NCI-H187 (cell line): ENCODE measurements at places on chromosomes 2 and 18.

DNA sequence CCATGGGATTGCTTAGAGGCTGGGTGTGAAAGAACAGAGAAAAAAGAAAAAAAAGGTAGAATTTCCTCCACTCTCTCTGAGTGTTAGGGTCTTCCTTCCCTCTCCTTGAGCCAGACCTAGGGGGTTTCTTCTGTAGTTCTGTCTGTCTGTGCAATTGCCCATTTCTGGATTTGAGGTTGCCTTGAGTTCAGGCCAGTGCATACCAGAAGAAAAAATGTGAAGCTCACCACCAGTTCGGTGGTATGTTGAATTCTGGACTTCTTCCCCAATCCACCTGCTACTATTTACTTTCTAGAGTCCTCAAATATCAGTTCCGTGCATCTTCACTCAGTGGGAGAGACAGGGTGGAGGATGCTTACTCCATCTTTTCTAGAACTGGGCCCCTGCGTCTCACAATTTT is 15.3 kb upstream of the SELENOI start:
- DNase-seq: no peak

DNA sequence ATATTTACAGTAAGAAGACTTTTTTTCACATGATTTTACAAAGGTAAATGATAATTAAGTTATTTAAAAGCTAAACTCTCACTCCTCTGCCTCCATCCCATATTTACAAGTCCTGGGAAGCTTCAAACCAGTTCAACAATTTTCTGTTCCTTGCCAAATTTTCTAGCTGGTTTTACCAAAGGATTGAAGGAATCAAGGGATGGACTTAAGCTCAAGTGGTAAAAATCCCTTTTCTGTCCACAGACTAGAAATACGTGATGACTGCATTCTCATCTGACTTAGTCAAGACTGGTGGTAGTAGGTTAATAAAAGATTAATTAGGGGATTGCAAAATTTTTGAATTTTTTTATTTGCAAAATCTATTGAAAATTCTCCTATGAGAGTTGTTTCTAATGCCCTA is 297.3 kb downstream of the MTX2 start:
- DNase-seq: no peak

GRCh38 chr2:241258505-241259280 is 56.8 kb downstream of the HDLBP start:
- DNase-seq: no peak

- DNase-seq: no peak
Measured at GRCh38 chr18:75157851-75158250, 51.1 kb downstream of the PTGR3 start.

DNA sequence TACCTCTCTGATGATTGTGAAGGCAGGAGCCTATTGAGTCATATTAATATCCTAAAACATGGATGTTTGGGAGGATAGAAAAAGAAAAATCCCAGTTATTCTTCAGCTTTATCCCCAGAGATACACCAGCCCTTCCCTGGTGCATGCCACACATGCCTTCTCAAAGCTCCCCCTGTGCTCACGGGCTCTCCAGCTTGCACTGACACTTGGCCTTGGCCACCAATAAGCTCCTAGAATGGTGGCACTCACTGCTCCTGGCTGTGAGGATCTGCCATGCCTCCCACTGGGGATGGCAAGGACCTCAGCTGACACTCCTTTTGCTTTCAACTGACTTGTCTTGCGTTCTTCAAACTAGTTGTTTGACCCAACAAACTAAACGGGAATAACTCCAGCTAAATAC is 15.9 kb downstream of the SLC14A1 start:
- DNase-seq: no peak

DNA sequence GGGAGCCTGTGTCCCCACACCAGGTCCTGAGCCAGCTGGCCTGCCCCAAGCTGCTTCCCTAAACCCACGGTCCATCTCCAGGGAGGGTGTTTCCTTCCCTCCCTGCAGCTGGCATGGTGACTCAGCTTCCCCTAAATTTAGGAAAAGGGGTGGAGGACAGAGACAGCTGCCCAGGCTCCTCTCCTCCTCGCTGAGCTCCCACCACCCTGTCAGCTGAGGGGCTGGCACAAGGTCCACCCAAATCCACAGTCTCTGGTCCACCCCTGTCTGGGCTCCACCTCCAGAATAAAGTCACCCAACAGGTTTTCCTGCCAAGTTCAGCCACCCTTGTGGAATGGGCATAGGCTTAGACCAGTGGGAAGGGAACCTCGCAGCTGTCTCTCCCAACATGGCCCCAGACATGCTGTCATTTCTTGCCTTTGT is 156.5 kb downstream of the TNS1 start:
- DNase-seq: no peak

DNA sequence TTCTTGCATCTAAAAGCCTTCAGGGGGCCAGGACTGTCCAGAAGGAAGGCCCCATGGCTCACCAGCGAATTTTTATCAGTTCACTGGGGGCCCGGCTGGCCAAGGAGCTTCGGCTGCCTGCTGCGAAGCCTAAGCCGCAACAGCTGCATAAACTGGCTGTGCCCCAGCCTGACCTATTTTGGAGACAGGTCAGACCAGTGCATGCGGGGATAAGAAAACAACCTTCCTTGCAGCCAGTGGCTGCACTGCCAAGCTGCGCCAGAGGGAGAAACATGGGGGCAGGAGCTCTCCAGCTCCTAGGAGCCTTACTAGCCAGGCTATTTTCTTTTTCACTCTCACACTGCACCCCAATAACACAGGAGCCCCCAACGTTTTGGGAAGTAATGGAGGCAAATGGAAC is 15.2 kb downstream of the PAX3 start:
- DNase-seq: no peak

GRCh38 chr18:66668706-66669105 is 64.8 kb upstream of the CDH19 start:
- no peak for DNase-seq

GRCh38 chr18:70219688-70220087 is 14.2 kb upstream of the RTTN start:
- DNase-seq: no peak

- DNase-seq: no peak
Measured at GRCh38 chr2:5937851-5938565, 245.8 kb downstream of the SOX11 start.

DNA sequence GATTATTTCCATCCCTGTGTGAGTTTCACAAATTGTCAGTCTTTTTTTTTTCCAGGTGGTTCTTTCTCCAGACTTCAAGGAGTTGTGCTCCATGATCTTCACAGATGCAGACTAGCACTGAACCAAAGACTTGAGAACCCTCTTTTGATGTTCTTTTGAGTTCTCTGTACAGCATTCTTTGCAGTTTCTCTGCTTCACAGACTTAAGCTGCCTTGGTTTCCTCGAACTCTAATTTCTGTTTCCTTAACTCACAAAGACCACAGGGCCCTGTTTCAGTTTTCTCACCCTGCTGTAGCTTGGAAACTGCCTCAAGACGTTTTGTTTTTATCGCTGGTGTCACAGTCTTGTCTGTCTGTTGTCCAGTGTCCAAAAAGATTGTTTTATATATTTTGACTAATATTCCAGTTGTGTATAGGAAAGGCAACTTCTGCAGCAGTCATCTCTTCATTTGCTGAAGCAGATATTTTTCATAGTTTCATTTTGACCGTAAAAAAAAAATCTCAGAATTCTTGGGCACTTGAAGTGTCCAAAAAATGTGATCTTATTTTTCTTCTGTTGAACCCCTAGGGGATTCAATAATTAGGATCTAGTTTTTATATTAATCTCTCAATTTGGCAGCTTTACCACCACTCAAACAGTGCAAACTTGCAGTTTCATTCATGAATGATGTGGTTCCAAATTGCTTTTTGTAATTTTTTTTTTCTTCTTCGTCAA is 97.0 kb upstream of the MC4R start:
- DNase-seq: no peak

DNA sequence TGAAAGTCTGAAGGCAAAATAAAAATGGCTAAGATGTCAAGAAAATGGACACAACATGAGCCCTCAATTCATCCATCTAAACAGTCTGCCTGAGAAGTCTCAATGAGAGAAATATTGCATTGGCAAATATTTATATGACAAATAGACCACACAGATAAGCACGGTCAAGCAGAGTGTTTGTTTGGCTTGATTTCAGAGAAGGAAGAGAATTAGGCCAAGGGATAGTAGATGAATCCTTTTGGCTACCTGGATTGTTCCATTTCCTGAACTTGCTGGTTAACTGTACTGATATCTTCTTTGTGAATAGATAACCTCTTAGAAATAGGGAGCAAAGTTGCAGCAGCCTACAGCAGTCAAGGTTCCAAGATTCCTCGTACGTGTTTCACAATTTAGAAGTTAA is 129.6 kb downstream of the RBMS1 start:
- DNase-seq: no peak

DNA sequence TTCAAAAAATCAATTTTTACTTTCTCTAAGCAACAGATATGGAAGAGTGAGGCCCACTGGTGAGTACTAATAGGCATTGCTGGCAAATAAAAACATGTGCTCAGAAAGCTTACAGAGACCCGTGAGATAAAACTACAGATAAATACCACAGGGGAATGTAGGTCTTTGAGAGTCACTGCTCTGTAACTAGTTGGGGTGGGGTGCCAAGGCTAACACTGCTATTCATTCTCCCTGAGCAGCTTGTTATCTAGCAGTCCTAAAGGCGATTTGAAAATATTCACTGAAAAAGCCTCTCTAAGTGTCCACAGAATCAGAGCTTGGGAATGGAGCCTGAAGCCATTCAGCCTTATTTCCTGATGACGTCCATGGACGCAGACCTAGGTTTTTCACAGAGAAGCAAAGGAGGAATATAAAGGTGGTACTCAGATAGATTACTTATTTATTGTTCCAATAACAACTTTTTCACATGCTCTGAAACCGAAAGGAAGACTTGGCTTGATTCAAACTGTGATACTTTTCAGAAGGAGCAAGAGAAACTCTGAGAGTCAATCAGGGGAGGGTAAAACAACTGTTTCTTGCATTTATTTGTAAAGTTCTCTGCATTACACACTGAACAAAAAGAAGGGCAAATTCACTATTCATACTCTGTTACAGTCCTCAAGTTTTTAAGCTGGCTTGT is 188.4 kb downstream of the PPP1R1C start:
- DNase-seq: no peak
